ENCODE measurements at places on chromosomes 2 and 18. TPM values are rescaled to one million over a fixed set of nuclear protein-coding genes. Genes with fewer than 3 reads are reported as not detected.

The RTP5 gene
- total RNA-seq, result not detected

The KANSL3 gene
- 34.1 TPM for total RNA-seq

The ABHD1 gene
- total RNA-seq, result 0.73 TPM

The C2orf80 gene
- total RNA-seq, result not detected

The TMEM18 gene
- 15.7 TPM for total RNA-seq

The PARD6G gene
- total RNA-seq, result 19.6 TPM

The CKAP2L gene
- 15.7 TPM for total RNA-seq

The MGAT5 gene
- 13.4 TPM for total RNA-seq

The HOXD1 gene
- total RNA-seq, result not detected

The KHK gene
- 3.7 TPM for total RNA-seq

The PPIG gene
- total RNA-seq, result 16.2 TPM

The FBXO15 gene
- total RNA-seq, result 1.4 TPM

The REEP1 gene
- total RNA-seq, result not detected

The FSIP2 gene
- total RNA-seq, result not detected

The ZSWIM2 gene
- not detected for total RNA-seq

The LRRTM1 gene
- total RNA-seq, result not detected

The HOXD3 gene
- total RNA-seq, result 0.36 TPM

The ILKAP gene
- total RNA-seq, result 114 TPM

The SH2D6 gene
- total RNA-seq, result 1.4 TPM

The CCDC74B gene
- total RNA-seq, result 1.8 TPM

The SCN3A gene
- total RNA-seq, result 0.34 TPM
